NCI-H226 (cell line): ENCODE measurements at places on chromosomes 4 and X.

DNA sequence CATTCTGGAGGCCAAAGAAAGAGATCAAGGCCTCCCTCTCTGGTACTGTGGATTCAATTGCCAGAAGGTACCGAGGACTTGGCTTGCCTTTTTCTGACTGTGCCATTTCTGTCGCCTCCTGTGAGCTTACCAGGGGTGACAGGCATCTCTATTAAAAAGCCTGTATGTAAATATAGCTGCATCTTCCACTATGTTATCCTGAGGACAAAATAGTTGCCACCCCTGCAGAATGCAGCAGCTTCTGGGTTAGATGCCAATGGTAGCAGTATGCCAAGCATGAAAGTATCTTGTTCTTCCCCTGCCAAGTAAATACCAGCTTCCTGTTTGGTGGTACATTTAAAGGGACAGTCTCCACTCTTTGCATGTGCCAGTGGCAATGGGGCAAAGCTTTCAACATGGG is 10.7 kb downstream of the TRPC5OS start:
- DNase-seq = no peak

DNA sequence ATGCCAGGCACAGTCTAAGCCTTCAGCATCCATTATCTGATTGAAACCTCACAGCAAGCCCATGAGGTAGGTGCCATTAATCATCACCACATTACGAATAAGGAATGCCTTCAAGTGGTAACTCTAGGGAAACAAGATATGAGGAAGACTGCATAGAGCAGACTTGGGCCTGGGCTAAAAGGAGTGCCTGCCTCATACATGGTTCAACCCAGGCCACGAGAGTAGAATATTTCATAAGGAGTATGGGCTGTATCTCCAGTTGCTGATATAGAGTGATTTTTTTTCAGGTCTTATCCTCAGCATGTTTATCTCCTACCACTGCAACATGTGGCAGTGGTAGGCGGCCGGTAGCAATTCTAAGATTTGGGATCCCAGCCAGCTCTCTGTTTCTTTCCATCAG is 51.7 kb downstream of the ATP11C start:
- peak; percentile 86 for DNase-seq

DNA sequence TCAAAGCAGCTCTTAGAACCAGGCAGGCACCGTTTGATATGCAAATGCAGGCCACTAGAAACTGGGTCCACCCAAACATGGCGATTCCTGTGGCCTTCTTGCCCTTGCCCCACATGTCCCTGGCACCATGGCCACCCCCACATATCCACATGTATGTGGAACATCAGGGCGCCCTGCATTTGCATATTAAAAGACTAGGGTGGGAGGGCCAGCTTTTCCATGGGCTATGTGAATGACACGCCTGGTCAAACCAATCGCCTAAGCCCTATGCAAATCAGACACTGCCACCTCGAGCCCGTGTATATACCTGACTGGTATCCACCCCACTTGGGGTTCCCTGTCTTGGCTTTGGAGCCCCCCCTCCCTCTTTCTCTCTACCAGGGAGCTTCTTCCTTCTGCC is 107.0 kb downstream of the ABLIM2 start:
- no peak for DNase-seq

- no peak for DNase-seq
These were observed 440.9 kb downstream of the MID1IP1 start for GRCh38 chrX:39242187-39242586.

DNA sequence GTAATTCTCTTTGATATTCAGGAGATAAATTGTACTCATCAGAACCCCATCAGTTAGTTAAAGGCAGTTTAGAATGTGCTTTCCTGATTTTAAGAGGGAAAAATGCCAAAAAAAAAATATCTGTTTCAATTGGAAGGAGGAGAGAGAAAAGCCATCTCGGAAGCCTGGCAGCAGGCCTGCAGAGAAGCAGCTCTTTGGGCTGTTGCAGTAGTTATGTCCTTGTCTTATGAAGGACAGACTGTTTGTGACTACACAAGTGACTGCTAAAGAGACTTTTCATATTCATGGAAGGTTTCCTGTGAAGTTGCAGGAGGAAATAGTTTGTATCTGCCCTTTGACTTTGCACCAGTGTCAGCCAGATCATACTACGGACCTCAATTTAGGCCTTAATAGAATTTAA is 88.8 kb downstream of the DCLK2 start:
- no peak for DNase-seq

DNA sequence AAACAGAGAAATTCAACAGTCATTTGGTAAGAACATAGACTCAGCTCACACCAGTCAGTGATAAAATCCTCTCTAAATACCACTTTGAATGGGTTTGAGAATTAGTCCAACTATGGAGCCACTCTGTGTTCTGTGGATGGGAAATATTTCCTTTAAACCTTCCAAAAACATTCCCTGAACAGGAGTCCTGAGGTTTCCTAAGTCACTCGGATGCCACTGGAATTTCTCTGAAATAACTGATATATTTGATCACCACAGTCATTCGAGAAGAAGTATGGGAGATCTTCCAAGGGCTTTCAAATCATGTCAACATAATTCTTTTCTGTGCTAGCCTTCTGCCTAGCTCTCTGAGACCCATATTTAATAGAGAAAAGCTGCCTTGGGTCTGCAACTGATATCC is 958.6 kb downstream of the STIM2 start:
- no peak for DNase-seq

DNA sequence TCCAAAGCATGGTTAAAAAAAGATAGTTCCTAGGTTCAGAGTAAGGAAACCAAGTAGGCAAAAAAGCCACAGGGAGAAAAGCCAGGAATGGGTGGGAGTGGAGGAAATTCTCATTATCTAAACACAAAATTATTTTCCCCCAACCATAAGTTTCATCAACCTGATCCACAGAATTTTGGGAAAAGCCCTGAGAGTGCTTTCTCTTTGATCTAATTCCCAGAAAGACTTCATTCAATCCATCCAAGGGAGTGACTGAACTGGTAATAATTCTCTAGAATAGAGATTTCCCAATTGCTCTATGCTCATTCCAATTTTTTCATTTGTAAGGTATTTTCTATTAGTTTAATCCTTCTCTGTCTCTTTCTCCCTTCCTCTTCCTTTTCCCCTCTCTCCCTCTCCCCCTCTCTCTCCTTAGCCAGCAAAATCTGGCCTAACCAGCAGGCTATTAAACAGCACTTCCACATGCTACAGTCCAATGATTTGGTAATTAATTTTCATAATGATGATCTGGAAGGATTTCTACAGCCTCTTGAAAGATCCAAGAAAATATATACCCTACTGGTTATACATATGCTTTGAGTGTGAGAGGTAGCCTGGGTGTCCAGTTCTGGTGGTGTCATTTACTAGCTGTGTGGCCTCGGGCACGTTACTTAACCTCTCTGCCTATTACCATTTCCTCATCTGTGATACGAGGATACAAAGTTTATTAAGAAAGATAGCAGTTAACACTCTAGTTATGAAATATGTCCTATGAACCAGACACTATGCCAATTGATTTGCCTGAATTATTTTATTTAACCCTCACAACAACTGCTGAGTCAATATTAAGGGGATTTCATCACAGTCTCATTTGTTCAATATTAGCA is 251.5 kb upstream of the RASGEF1B start:
- no peak for DNase-seq

- peak; percentile 12 for DNase-seq
These were observed 19.4 kb downstream of the SPRY1 start for GRCh38 chr4:123415977-123416376.

- DNase-seq = no peak
These were observed 104.6 kb downstream of the DTHD1 start for GRCh38 chr4:36385951-36386571.

- peak; percentile 50 for DNase-seq
These were observed 63.5 kb upstream of the WDR1 start for GRCh38 chr4:10179957-10180602.

GRCh38 chr4:174593701-174594100 is 71.4 kb upstream of the HPGD start:
- no peak for DNase-seq

DNA sequence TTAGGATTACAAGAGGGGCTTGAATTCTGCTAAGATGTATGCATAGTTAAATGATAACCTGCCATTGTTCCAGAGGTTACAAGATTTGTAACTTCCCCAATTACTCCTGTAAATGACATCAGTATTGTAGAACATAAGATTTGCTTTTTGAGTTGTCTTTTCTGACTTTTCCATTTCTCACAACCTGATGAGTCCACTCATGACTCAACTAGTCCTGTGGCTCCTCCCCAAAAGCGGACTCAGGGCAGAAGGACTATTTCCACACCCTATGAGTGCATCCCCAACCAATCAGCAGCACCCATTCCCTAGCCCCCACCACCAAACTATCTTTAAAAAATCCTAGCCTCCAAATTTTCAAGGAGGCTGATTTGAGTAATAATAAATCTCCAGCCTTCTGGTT is 54.7 kb downstream of the HOPX start:
- DNase-seq = no peak

DNA sequence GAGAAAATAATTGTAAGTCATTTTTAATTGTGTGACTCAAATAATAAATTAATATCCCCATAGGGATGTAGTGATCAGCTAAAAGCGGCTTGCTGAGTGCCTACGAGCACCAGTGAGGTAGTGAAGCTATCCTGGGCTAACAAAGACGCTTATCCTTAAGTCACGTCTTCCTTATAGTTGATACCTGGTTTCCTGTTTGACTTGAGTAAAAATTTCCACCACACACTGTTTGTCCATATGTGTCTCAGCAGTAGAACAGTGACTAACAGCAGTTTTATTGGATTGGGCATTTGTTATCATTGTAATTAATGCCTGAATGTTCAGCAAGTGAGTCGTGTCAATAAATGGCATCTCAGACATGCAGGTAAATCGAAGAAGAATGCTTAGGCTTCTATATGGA is 241.1 kb downstream of the GRXCR1 start:
- peak; percentile 7 for DNase-seq

GRCh38 chrX:27307546-27307945 is 155.6 kb downstream of the PPP4R3C start:
- DNase-seq = no peak

- DNase-seq = no peak
These were observed 363.0 kb downstream of the MID1IP1 start for GRCh38 chrX:39164212-39164611.

DNA sequence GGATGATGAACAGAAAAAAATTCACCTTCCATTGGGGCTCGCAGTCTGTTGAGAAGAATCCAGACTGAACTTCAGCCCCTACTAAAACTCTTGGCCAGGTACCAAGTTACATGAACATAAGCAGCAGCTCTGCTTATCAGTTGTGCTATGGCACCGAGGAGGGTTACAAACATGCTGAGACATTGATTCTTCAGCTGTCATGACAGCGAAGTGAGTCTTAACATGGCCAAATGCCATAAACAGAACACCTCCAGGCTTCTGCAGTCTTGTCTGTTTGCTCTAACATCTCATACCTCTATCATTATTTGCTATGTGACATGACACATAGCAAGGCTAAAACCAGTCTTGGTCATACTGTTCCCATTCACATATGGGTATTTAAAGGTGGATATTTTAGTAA is 521.5 kb downstream of the GRID2 start:
- DNase-seq = no peak

DNA sequence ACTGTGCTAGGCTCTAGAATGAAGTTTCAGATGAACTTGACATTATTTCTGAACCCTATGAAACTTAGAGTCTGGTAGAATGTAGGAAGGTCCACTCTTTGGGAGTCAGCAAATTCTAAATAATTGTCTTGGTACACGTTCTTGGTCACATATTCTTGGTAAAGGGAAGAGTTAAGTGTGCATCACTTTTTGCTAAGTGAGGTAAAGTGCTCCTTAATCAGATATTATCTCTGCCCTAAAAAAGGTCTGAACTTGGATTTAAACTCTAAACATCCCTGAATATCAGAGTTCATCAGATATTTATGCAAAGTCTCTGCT is 7.2 kb downstream of the OCIAD2 start:
- no peak for DNase-seq

DNA sequence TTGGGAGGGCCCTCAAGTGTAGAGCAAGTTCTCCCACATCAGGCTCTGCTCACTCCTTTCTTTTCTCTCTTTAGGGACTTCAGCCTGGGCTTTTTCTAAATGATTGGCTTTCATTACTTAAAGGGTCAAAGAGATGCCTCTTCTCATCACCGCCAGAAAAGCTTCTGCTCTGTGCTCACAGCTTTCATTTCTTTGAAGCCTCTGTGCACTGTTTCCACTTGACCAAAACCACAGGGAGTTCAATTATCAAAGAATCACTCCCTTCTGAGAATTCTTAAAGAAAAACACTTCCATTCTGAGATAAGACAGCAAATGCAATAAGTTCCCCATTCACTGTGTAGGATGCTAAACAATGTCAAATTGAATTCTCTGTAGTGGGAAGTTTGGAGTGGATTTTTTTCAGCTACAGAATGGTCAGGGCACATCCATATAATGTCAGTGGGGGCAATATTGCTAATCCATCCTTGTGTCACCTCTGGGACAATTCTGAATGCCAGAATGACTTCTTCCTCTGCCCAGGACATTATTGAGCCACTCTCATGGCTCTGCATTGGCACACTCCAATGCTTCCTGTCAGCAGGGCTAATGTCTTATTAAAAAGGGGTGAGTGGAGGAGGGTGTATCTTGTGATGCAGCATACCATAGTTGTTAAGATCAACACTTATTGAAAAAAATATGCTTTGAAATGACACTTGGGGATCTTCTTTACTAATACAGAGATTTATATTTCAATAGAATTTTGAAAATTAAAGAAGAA is 217.6 kb downstream of the SNCA start:
- DNase-seq = peak; percentile 1
